SJSA1 (cell line): ENCODE measurements at places on chromosomes 2 and 18. TPM values are rescaled to one million over a fixed set of nuclear protein-coding genes. Genes with fewer than 3 reads are reported as not detected.

Gene TMEM200C
- total RNA-seq: 3.9 and 8.1 TPM in 2 replicates

- H3K27me3 ChIP-seq: no peaks in the 10 kb centered on the region
- peaks cover 20% of the 10 kb centered on the region for H3K4me1 ChIP-seq
- peak overlapping the region; percentile 56 for H3K27ac ChIP-seq
- peak; percentile 66 for DNase-seq
- no peaks in the 10 kb centered on the region for H3K36me3 ChIP-seq
- no peak overlapping the region for H3K4me3 ChIP-seq
These were observed 46.3 kb upstream of the VIT start for GRCh38 chr2:36650031-36650829.

- peak overlapping the region; percentile 60 for H3K27ac ChIP-seq
- H3K36me3 ChIP-seq: no peaks in the 10 kb centered on the region
- DNase-seq: peak; percentile 37
- no peaks in the 10 kb centered on the region for H3K27me3 ChIP-seq
- H3K4me3 ChIP-seq: no peak overlapping the region
These were observed 122.8 kb upstream of the HS6ST1 start for GRCh38 chr2:128441341-128442052.

Gene MALL
- not detected in 2 replicates for total RNA-seq

Gene CABYR
- 9.3 and 9.5 TPM in 2 replicates for total RNA-seq

DNA sequence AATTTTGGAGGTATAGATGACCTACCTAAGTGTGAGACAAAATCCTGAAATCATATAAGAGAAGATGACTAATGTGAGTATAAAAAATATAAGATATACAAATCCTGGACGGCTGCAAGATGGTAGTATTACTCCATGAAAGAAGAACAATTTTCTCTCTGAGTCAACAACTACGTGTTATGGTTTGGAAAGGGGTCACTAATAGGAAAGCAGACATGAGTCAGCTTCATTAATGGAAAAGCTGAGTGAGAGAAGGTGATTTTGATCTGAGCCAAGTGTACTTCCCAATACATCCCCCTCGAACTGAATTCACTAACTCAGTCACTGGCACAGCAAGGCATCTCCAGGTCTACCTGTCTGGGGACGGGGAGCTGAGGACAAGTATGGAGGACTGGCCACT is 20.1 kb upstream of the SELENOI start:
- no peak for DNase-seq
- H3K4me1 ChIP-seq: no peaks in the 10 kb centered on the region
- no peak overlapping the region for H3K27ac ChIP-seq

Gene ERMN
- not detected in 2 replicates for total RNA-seq

Gene EPAS1
- 12.9 and 13.1 TPM in 2 replicates for total RNA-seq

DNA sequence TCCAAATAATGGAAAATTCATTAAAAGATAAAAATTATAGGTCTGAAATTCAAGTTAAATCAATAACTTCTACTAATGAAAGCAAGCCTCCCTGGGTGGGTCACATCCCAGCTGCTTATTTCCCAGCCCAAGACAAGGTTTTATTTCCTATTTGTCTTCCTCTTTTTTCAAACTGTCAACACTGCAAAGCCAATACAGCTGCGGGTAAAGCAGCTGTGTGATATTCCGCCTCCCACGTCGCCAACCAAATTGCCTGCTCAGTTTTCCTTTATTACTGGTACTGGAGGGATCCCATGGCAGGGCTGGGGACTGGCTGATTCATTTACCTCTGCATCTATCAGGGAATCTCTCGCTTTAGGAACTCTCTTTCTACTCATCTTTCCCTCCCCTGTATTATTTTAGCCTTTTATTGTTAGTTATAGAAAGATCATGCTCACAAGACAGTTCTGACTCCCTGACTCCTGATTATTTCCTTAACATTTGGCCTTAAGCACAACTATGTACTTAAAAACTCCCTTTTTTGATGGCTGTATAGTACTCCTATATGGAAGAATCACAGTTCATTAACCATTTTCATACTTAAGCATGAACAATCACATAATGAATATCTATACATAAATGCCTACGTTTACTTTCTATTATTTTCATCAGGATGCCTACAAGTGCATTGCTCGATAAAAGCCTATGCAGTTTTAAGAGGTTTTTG is 253.1 kb downstream of the CDCA7 start:
- H3K27me3 ChIP-seq: no peaks in the 10 kb centered on the region
- peaks cover 10% of the 10 kb centered on the region for H3K4me1 ChIP-seq

Gene CFAP65
- total RNA-seq: not detected in 2 replicates

DNA sequence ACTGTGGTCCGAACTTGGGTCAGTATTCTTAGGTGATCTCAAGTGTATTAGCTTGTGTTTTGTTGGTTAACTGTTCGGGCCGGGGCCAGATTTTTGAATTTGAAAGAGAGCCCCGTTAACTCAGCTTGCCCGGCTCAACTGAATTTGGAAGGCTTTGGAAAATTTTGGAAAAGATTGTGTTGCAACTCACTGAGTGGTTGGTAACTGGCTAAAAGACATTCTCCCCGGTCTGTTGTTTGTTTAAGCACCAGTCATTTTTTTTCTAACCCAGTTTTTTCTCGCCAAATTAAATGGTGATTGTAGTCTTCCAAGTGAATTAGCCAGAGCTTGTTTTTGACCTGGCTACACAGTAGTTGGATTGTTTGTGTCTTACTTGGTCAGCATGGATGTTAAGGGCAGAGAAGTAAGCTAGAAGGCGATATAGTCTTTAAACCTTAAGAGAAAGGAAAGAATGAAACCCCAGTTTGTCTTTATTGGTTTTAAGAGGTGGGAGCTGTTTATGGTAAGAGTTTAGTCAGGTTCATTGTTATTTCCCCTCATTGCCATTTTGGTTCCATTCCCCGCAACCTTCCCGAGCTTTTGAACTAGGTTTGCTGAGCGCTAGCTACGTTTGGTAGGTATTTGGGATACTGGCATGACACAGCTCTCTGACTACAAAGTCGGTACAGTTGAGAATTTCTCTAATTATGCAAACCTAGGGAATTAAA is 2.4 kb downstream of the MAP4K4 start:
- H3K36me3 ChIP-seq: peaks cover 27% of the 10 kb centered on the region
- peak; percentile 54 for DNase-seq
- peaks cover 16% of the 10 kb centered on the region for H3K4me1 ChIP-seq
- no peaks in the 10 kb centered on the region for H3K27me3 ChIP-seq

DNA sequence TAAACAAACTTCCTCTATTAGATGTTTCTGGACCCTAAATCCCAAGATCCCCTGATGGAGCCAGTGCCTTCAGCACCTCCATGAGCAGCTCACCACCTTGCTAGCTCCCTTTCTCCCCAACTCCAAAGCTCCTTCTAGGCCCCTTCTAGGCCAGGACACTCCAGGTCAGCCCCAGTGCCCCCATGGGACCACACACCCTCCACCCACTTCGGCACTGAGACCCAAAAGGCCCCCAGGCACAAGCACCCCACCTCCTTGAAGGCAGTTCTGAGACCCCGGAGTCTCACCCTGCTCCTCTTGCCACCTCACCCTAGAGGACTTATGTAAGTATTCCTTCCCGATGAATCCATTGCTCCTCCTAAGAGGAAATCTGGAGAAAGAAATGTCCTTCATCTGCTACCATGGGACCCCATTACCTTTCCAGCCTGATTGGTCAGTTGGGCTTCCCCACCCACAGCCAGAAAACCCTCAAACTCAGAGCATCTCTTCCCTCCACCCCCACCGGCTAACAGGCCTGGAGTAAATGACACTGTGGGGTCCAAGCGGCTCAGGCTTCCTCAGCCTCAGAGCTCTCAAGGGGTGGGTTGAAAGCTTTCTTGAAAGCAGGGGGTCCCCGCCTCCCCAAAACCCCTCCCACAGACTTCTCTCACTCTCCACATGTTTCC is 9.8 kb upstream of the ARMC9 start:
- peaks cover 10% of the 10 kb centered on the region for H3K4me1 ChIP-seq
- H3K4me3 ChIP-seq: no peak overlapping the region
- H3K27me3 ChIP-seq: no peaks in the 10 kb centered on the region
- no peak overlapping the region for H3K27ac ChIP-seq
- H3K36me3 ChIP-seq: no peaks in the 10 kb centered on the region

GRCh38 chr2:203835892-203836800 is 31.4 kb upstream of the CTLA4 start:
- H3K4me1 ChIP-seq: no peaks in the 10 kb centered on the region
- H3K27me3 ChIP-seq: peaks cover 11% of the 10 kb centered on the region; the same call in 1 of the 2 replicates
- H3K36me3 ChIP-seq: no peaks in the 10 kb centered on the region
- no peak for DNase-seq

- no peaks in the 10 kb centered on the region for H3K4me1 ChIP-seq
- no peaks in the 10 kb centered on the region for H3K27me3 ChIP-seq
- H3K27ac ChIP-seq: no peak overlapping the region
- no peak for DNase-seq
These were observed 90.9 kb downstream of the SETBP1 start for GRCh38 chr18:44771572-44771955.

GRCh38 chr2:229160180-229160579 is 110.9 kb downstream of the PID1 start:
- no peak overlapping the region for H3K4me3 ChIP-seq
- H3K36me3 ChIP-seq: no peaks in the 10 kb centered on the region

DNA sequence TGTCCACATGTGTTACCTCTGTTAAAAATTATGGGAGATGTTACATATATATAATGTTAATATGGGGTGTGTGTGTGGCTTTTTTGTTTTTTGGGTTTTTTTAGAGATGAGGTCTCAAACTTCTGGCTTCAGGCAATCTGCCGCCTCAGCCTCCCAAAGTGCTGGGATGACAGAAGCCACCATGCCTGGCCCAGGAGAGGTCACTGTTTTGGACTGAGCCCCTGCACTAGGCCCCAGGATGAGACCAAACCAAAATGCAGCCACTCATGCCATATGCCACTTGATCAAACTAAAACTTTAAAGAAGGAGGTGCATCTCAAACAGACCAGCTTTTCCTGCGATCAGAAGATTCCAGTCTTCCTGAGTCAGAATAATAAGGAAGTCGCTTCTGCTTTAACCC is 2.5 kb downstream of the ADI1 start:
- peaks cover 18% of the 10 kb centered on the region for H3K4me1 ChIP-seq
- no peaks in the 10 kb centered on the region for H3K27me3 ChIP-seq
- no peak overlapping the region for H3K27ac ChIP-seq
- peaks cover 24% of the 10 kb centered on the region for H3K36me3 ChIP-seq
- no peak for DNase-seq
- H3K4me3 ChIP-seq: no peak overlapping the region

Gene SCYGR4
- not detected in 2 replicates for total RNA-seq

DNA sequence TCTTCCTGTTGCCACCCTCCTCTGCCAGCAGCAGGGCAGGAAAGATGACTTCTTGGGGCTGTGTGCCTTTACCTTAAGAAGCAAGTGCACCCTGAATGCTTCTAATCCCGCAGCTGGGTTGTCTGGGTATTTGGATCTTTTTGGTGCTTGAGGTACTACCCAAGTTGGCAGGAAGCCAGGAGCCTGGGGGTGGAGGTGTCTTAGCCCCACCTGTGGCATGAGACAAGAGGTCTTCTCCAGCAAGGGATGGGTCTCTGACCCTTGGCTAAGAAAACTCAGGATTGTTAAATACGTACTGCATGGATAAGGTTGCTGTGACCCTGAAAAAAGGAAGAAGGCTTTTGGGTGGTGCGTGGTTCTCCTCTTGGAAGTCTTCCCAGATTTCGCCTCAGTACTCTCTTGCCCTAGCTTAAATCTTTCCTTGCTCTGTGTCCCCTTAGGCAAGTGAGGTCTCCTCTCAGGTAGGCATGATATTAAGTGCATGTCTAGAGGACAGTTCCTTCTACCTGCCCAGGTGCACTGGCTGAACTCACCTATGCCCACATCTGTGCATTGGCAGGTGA is 4.3 kb downstream of the HPCAL1 start:
- peaks cover 34% of the 10 kb centered on the region for H3K4me1 ChIP-seq
- no peak overlapping the region for H3K4me3 ChIP-seq
- peaks cover 4% of the 10 kb centered on the region for H3K36me3 ChIP-seq
- DNase-seq: no peak

DNA sequence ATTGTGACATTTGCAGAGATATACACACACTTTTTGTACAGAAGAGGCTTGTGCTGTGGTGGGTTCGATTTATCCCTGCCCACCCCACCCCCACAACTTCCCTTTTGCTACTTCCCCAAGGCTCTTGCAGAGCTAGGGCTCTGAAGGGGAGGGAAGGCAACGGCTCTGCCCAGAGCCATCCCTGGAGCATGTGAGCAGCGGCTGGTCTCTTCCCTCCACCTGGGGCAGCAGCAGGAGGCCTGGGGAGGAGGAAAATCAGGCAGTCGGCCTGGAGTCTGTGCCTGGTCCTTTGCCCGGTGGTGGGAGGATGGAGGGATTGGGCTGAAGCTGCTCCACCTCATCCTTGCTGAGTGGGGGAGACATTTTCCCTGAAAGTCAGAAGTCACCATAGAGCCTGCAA is 40.0 kb downstream of the STEAP3 start:
- no peak overlapping the region for H3K4me3 ChIP-seq
- DNase-seq: no peak
- H3K27ac ChIP-seq: no peak overlapping the region
- peaks cover 27% of the 10 kb centered on the region for H3K36me3 ChIP-seq
- H3K4me1 ChIP-seq: peaks cover 40% of the 10 kb centered on the region

DNA sequence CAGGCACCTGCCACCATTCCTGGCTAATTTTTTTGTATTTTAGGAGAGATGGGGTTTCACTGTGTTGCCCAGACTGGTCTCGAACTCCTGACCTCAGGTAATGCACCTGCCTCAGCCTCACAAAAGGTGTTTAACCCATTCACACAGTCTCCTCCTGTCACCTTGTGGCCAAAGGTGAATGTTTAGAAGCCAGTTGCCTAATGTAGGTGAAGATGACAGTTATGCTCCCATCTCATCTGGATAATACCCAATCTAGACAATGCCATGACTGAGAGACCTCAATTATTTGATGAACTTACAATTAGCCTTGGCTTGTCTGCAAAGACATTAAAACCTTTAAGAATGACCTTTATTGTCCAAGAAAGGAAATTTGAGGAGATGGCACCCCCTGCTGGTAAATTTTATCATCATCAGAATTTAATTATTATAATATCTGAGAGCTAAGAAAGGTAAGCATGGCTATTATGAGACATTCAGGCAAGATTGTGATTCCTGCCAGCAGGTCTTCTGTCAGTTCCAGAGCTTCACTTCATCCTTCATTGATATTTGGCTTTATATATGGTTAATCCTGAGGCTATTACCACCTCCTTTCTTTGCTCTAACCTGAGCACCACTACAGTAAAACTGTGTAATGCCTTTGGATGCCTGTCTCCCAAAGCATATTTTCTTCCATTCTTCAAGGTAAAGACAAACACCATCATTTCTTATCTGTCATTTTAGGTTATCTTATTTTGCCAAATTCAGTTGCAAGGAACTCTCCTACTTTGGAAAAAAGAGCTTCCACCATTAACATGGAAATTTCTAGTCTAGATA is 117.6 kb downstream of the FAM124B start:
- no peak overlapping the region for H3K4me3 ChIP-seq
- peaks cover 12% of the 10 kb centered on the region for H3K27me3 ChIP-seq
- DNase-seq: peak; percentile 52
- H3K36me3 ChIP-seq: no peaks in the 10 kb centered on the region
- no peaks in the 10 kb centered on the region for H3K4me1 ChIP-seq
- no peak overlapping the region for H3K27ac ChIP-seq

GRCh38 chr2:114046866-114047435 is 157.1 kb downstream of the ACTR3 start:
- no peaks in the 10 kb centered on the region for H3K27me3 ChIP-seq
- no peaks in the 10 kb centered on the region for H3K36me3 ChIP-seq
- no peak overlapping the region for H3K4me3 ChIP-seq
- no peak for DNase-seq
- no peaks in the 10 kb centered on the region for H3K4me1 ChIP-seq
- H3K27ac ChIP-seq: no peak overlapping the region

- no peak overlapping the region for H3K27ac ChIP-seq
- no peaks in the 10 kb centered on the region for H3K27me3 ChIP-seq
- no peak overlapping the region for H3K4me3 ChIP-seq
- no peaks in the 10 kb centered on the region for H3K4me1 ChIP-seq
- no peaks in the 10 kb centered on the region for H3K36me3 ChIP-seq
- DNase-seq: no peak
These were observed 411.0 kb downstream of the DCC start for GRCh38 chr18:52750995-52751394.
